Pulmonary artery endothelial cell (primary cell): ENCODE measurements at places on chromosomes 11 and 22. TPM values are rescaled to one million over a fixed set of nuclear protein-coding genes. Genes with fewer than 3 reads are reported as not detected.

Gene MMP8
- total RNA-seq: not detected in 2 replicates

Gene MS4A12
- not detected in 2 replicates for total RNA-seq

Gene OTOG
- not detected in 2 replicates for total RNA-seq

Gene FIBIN
- not detected in 2 replicates for total RNA-seq

Gene OR2D2
- 0.07 and 0.18 TPM in 2 replicates for total RNA-seq

Gene SCARF2
- total RNA-seq: 9.1 and 15.8 TPM in 2 replicates

Gene APOC3
- total RNA-seq: not detected in 2 replicates

Gene GAL3ST1
- total RNA-seq: not detected in 2 replicates

Gene RIMBP3C
- total RNA-seq: 0.04 TPM in 1 of 2 replicates, not detected in the other

Gene MUC5B
- not detected in 2 replicates for total RNA-seq
